ENCODE measurements at places on chromosomes 16 and 17. TPM values are rescaled to one million over a fixed set of nuclear protein-coding genes. Genes with fewer than 3 reads are reported as not detected.

- no peak for DNase-seq
Measured at GRCh38 chr17:39563476-39563875, 44.2 kb downstream of the NEUROD2 start.

- peak; percentile 74 for DNase-seq
Measured at GRCh38 chr17:4229627-4230541, 33.9 kb downstream of the ANKFY1 start.

The FOXC2 gene
- polyA plus RNA-seq = 0.14 TPM

DNA sequence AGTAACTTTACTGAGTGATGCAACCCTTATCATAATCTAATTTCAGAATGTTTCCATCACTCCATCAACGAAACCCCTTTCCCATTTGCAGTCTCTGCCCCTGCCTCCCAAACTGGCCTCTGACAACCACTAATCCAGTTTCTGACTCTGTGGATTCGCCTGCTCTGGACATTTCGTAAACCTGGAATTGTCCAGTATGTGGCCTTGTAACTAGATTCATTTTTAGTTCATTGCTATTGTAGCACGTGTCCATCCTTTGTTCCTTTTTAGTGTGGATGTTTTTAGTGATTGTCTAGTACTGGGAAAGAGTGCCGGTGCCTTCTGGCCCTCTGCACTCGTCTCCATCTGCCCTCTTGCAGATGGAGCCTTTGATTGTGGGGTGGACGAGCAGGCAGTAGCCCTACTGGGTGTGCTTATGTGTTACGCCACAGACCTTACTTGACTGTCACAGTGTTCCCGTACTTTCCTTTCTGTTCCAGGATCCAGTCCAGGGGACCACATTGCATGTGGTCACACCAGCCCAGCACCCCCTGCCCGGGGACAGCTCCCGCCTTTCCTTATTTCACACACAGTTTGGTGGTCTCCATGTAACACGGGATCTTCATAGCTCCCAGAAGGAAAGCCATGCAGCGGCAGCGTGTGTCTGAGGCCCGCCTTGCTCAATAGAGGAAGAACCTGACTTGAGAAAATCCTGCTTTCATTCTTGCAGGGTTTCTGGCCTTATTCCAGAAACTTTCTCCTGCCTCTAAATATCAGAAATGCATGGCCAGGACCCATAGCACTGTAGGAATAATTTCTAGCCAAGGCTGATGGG is 8.8 kb downstream of the KIAA0513 start:
- peak; percentile 39 for DNase-seq

DNA sequence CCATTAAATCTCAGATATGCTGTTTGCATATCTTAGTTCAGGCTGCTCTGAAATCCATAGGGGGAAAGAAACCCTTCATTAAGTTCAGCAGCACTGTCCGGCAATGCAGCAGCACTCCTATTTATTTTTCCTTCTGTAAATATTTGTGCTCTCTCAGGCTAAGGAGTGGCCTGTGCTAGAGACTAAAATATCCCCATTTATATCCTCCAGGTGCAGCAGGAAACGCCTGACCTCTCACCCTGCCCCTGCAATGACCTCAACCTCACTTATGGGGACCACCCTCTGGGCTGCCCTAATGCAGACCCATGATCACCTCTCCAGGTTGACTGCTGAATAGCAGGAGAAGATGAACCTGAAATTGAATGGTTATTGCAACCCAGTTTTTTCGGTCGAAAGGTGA is 165.0 kb upstream of the ELAC2 start:
- no peak for DNase-seq

DNA sequence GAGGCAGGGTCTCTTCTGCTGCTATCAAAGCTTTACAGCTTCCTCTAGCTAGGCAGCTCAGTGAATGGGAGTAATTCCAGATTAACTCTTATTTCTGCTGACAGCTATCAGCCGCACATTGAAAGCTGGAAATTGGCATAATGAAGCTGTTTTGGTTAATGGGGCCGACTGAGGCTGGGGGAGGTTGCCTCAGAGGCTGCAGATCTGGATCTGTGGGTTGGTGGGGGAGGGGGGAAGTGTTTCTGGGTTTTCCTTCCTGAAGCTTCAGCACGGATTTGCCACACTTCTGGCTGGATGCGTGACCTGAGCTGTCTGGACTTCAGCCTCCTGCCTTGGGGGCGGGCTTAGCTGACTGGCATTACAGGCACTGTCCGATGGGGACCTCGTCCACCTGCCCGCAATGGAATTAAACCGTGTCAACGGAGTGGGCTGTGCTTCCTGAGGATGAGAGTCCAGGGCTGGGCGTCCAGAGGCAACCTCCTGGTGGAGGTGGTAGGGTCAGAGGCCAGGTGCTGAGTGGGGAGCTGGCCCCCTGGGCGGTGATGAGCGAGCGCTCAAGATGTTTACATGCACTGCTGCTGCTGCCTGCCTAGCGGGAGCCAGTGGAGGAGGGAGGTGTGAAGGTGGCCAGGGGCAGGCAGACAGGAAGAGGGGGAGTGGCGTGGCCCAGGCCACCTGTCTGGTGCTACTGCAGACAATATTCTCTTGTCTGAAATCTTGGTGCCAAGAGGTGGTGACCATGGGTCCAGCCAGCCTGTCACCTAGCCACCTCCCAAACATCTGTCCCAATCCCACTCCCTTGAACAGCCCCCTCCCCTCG is 6.7 kb upstream of the ABCC3 start:
- DNase-seq = no peak

DNA sequence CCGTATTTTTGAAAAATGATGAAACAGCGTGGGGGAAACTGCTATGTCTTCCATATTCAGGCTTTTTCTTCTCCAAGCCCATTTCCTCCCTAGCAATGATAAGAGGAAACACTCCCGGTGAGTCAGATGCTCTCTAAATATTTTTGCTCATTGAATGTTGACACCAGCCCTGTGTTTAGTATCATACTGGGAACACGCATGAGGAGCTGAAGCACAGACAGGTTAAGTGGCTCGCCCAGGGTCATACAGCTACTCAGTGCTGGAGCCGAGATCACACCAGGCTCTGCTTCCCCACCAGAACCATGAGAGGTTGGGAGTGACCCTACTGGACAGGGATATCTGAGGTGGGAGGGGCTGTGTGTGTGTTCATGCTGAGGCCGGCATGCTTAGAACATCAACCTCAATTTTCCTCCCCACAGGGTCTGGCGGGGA is 37.8 kb upstream of the ADGRG1 start:
- DNase-seq = no peak

DNA sequence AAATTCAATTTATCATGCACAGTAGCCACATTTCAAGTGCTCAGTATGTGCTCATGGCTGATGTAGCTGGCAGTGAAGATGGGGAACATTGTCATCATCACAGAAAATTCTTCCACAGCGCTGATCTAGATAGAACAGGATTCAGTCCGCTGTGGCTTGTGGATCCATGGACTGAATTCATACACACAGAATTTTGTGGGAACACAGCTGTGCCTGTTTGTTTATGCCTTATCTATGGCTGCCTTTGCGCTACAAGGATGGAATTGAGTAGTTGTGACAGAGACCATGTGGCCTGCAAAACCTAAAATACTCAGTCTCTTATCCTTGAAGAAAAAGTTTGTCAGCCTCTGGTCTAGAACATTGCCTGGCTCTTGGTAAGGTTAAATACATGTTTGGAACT is 128.4 kb downstream of the PRKCB start:
- no peak for DNase-seq

The KRT24 gene
- polyA plus RNA-seq = not detected

GRCh38 chr17:44820631-44821212 is 9.4 kb downstream of the GJC1 start:
- no peak for DNase-seq

DNA sequence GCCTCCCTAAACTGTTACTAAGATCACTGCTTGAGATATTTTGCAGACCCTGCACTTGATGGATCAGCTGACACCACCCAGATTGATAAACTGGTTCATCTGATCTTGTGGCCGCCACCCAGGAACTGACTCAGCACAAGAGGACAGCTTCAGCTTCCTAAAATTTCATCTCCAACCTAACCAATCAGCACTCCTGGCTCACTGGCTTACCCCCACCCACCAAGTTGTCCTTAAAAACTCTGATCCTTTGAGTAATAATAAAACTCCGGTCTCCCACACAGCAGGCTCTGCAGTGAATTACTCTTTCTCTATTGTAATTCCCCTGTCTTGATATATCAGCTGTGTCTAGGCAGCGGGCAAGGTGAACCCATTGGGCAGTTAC is 174.8 kb downstream of the UTP18 start:
- DNase-seq = no peak

GRCh38 chr17:17206913-17207335 is 791 bp upstream of the PLD6 start:
- no peak for DNase-seq

DNA sequence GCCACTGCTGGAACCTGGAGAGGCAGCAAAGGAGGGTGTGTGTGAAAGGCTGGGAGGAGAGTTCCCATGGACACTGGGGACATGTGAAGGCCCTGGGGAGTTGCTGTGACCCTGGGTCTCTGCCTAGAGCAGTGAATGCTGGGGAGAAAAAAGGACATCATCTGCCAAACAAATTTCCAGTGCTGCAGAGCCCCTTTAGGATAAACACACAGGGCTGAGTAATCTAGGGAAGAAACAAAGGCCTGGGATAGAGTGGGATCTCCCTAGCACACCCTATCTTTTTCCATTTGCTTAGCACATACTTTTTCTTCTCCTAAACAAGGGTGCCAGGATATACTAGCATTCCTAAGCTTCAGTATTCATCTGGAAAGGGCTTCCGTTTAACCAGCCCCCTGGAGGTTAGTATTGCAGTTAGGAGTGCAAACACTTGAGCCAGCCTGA is 3.3 kb upstream of the HIGD1B start:
- peak; percentile 65 for DNase-seq

DNA sequence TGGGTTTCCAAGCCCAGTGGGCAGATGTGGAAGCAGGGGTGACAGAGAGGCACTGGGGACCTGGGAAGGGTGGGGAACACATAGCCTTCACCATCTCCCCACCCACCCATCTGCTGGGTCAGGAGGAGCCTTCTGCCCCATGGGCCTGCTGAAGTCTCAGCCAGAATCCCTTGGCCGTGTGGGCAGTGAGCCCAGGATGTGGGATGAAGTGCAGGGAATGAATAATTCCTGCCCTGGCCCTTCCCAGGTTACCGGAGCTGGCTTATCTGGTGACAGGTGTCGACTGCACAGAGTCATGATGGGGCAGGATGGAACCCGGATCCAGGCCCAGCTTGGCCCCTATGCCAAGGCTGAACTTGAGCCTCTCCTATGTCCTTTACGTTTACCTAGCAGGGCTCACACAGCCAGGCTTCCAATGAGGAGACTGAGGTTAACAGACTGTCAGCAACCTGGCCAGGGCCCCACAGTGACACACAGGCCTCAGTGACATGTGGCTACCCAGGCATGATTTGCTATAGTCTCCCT is 17.5 kb downstream of the ATP2A3 start:
- DNase-seq = no peak

- no peak for DNase-seq
Measured at GRCh38 chr17:49932138-49932723, 36.8 kb upstream of the DLX4 start.

The PYDC1 gene
- polyA plus RNA-seq = not detected

DNA sequence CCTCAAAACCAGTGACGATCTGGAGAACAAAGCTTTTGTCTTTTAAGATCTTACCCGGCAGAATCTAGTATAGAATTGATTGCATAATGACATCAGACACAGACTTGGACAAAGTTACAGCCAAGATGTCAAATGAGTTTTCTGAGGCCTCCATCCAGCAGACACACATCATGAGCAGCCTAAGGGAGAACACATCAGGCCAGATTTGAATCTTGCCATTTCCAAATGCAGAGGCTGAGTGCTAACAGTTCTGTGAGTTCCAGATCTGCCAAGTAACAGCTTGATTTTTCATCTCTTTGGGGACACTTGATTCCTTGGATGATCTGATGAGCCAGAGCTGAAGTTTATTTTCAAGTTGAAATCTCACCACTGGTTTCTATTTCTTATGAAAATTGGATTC is 21.0 kb downstream of the NOG start:
- DNase-seq = no peak

The SLC35G6 gene
- not detected for polyA plus RNA-seq

The PARD6A gene
- polyA plus RNA-seq = 9.9 TPM

DNA sequence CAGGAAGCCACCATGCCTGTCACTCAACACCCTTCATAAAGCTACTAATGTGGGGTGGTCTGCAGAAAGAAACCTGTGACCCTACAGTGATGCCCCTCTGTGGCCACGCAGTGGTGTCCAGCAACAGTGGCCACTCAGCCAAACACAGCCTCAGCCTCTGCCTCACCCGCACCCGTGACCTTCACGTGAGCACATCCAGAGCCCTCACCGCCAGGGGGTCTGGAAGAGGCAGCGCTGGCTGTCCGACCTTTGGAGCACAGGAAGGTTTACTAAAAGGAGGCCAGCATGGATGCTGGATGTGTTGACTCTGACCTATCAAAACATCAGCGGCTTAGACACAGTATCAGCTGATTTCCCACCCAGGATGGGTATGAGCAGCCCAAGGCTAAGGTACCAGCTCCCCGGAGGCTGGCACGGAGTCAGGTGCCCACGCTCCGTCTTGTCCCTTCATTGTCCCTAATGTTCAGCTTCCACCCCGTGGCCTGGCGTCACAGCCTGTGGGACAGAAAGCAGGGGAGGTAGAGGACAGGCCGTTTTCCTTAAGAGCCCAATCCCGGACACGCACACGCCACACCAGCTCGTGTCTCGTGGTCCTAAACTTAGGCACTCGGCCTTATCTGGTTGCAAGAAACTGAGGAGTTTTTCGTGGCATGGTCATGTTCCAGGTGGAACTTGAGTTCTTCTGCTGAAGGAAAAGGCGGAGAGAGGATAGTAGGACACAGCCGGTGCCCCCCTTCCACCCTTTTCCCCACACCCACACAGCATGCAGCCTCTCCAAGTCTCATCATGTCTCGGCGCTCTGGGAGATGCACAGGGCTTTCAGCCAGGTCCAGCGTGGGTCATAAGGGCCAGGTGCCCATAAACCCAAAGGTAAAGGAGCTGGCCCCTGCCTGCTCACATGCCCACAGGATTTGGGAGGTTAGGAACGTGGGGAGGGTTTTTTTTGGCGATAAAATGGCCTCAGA is 49.7 kb upstream of the ENDOV start:
- peak; percentile 16 for DNase-seq

DNA sequence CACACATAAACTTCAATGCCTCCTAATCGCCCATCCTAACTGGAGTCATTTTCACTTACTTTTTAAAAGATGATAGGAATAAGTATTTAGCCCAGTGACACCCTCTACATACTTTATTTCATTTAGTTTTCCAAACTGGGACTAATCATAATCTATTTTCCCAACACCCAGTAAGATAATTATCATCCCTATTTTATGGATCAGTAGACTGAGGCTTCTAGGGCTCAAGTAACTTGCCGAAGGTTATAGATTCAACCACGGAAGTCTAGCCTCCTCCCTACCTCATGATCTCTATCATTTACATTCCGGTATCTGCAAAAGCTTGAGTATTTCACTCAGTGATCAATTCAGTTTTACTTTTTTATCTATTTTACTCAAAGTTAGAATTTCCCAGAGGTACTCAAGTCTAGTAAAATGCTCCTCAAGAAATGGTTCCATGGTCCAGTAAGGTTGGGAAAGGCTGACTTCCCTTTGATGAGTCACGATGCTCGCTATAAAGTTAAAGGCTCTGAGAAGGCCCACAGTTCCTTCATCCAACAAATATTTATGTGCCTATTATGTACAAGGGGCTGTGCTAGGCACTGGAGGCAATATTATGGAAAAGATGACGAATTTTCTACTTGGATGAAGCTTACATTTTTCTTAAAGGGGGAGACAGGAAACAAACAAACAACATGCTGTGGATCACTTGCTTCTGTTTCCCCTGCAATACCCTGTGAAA is 75.1 kb downstream of the TOX3 start:
- DNase-seq = no peak

- DNase-seq = no peak
Measured at GRCh38 chr17:12918142-12918541, 99.7 kb downstream of the ELAC2 start.
